ENCODE measurements at places on chromosomes 6 and 20.

DNA sequence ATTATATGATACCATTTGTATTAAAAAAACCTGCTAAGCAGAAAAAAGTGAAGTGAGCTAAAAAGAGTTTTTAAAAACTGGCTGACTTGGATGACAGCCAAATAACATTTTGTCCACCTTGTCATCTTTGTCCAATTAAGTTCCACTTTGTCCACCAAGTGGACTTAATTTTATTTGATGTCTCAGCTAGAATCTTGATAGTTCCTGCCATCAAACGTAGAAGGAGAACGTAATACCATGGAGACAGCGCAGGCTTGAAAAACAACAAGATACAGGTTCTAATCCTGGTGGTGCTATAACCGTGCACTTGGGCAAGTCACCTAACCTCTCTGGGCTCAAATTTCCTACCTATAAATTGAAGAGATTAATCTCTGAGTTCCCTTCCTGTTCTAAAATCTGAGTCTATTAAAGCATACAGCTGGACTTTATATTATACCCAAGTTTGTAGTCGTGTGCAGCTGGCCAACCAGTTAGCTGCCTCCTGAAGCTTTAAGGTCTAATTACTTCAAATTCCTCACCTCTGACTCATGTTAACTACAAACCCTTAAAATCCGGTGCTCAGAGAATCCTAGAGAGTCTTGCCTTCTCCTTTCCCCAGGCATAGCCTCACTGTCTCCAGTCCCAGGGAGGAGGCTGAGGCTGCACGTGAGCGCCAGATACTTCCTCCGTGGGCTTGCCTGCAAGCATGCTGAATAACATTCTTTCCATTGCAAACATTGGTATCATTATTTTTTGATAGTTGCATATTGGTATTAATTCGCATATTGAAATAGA lies 16.8 kb downstream of the TMEM244 start:
- no peak for DNase-seq

DNA sequence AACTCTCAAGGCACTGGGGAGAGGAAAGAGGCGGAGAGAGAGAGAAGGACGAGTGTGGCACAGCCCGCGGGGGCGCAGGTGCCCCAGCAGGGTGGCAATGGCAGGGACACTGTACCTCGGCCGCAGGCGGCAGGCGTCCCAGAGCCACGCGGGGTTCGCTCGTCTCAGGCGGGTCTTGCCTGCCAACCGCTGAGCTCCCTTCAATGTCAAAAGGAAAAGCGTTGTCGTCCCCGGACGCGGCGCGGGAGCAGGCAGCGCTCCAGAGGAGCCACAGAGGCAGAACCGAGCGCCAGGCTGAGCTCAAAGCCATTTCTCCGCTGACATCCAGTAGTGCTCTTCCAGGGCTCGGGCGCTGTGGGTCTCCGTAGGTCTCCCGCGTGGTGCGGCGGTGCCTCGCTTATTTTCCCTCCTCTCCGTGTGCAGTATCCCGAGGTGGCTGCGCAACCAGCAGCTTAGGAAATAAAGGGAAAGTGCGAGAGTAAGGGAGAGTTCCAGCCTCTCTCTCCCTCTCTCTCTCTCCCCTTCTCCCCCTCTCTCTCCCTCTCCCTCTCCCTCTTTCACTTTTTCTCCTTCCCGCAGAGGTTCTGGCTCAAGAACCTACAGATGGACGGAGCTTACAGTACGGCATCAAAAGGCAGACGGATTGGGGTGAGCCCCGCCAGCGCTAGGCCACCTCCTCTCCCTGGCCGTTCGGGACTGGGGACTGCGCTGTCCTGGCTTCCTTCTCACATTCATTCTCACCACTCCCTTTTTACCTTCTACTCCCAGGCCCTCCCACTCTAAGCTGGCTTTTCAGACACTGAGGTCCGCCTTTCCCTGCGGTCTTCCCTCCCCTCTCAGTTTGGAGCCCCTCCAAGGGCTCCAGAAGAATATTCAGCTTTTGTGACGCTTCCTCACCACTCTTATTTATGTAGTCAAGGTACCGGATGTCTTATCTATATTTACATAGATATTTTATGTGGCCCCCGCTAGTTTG lies at the start of gene LAMA4:
Gene LAMA4, minus strand, starts transcription at position 727 of the 976 bp plus-strand sequence. Its CDS starts 417 bp downstream, at position 310.
- DNase-seq = peak; percentile 15

DNA sequence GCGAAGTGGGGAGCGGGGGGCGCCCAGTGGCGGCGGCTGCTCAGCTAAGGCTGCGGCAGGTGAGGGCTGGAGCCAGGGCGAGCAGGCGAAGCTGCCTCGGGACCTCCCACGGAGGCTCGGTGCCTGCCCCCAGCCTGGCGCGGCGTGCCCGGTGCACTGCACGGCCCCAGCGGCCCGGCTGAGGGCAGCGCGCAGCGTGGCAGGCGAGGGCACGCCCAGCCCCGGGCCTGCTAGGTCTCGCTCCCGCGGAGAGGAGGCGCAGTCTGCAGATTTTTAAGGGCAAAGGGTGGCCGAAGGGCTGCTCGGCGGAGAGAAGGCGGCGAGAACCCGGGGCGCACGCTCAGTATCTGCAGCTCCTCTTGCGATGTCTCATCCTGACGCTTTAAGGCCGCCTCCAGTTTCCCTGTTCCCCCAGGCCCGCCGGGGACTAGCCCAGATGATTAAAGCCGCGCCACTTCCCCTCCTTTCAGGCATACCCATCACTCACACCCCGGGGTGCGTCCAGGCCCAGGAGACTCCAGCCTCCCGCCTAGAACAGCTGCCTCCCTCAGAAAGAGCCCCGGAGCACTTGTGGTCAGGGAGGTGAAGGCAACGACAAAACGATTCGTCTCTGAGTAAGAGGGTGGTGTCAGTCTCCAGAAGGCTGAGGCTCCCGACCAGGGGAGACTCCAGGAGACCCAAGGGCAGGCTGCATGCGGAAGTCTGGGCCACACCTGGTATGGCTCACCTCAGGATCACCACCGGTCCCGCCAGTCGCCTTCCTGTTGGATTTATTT lies at the start of gene FERMT1:
Gene FERMT1, minus strand, starts transcription at position 158 of the 776 bp plus-strand sequence. CDS start 3,476 bp downstream, outside the sequence.
- no peak for DNase-seq

GRCh38 chr20:21971436-21971835 lies 266.0 kb downstream of the PAX1 start:
- no peak for DNase-seq

DNA sequence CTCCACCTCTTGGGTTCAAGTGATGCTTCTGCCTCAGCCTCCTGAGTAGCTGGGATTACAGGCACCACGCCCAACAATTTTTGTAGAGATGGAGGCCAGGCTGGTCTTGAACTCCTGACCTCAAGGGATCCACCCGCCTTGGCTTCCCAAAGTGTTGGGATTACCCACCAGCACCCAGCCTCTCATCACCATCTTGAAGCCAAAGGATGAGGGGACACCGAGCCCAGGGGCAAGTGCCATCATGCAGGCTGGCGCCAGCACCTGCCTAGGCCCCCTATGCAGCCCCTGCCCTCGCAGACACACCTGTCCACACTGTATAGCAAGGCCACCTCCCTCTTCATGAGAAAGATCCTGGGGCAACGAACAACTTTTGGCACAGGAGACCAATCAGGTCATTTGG lies 5.3 kb upstream of the RBM38 start:
- no peak for DNase-seq

DNA sequence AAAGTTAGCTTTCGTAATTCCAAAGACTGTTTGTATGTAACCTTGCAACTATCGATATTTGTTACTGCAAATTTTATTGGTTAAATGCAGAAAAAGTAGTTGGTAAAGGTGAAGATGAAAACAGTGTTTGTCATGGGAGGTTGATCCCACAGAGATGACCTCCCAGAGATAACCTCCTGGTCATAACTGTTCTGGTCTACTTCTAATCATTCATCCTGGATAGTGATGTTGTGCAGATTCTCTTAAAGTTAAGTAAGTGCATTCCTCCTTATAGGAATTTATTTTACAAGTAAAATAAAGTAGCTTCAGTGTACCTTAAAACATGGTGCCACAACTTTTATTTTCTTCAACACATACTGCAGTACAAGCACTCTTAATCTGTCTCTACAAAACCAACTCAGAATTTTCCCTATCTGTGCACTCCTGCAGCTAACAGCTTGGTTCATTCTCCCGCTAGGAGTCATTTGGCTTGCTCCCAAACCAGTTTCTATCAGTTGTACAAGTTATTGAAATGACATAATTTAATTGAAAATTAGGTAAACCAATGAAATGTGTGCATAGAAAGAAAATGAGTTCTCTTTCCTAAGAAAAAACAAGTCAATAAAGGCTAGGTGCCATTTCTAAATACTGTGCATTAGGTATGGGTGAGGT lies 19.2 kb downstream of the METTL24 start:
- DNase-seq = no peak

DNA sequence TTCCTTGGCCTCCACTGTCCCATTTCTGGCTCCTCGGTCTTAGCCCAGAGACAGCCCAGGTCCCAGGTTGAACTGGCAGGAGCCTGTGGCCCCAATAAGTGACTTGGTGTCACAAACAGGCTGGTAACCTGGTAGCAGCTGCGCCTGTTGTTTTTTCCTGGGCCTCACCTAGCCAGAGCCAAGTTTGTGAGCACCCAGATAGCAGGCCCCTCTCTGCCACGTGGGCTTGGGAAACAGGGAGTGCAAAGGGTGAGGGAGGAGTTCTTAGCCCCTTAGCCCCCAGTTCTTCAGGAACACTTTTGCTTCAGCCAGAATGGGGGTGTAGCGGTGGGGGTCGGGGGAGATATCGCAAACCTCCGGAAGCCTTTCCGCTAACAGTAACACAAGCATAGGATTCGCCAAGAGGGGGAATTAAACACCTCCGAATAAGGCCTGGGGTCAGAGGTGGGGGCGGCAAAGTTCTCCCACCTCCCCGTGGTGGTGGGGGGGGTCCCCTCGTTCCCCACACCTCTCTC lies 760 bp downstream of the C6orf132 start:
- DNase-seq = no peak
